ENCODE measurements at places on chromosomes 1 and 21. TPM values are rescaled to one million over a fixed set of nuclear protein-coding genes. Genes with fewer than 3 reads are reported as not detected.

Gene NR0B2
- total RNA-seq: not detected

Gene LAMC2
- total RNA-seq: 25.9 TPM

GRCh38 chr1:73205294-73205973 lies 923.1 kb upstream of the NEGR1 start:
- DNase-seq: no peak
- no peaks in the 10 kb centered on the region for H3K4me1 ChIP-seq
- no peaks in the 10 kb centered on the region for H3K27me3 ChIP-seq
- H3K36me3 ChIP-seq: no peaks in the 10 kb centered on the region
- no peak overlapping the region for H3K27ac ChIP-seq

DNA sequence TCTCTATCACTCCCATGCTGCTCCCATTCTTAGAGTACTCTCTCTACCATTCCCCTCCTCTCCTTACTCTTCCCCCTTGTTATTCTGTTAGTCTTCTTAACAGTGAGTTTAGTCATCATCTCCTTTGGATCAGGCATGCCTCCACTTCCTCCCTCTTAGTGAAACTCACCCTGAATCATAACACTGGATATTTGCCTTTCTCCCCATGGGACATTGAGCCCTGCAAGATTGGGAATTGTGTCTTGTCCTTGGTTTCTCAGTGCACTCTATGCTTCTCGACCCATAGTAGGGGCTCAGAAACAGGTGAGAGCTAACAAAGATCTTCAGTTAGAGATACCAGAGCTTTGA lies 68.3 kb upstream of the GCLM start:
- H3K27me3 ChIP-seq: no peaks in the 10 kb centered on the region
- no peaks in the 10 kb centered on the region for H3K36me3 ChIP-seq
- H3K4me3 ChIP-seq: no peak overlapping the region
- peaks cover 17% of the 10 kb centered on the region for H3K4me1 ChIP-seq

DNA sequence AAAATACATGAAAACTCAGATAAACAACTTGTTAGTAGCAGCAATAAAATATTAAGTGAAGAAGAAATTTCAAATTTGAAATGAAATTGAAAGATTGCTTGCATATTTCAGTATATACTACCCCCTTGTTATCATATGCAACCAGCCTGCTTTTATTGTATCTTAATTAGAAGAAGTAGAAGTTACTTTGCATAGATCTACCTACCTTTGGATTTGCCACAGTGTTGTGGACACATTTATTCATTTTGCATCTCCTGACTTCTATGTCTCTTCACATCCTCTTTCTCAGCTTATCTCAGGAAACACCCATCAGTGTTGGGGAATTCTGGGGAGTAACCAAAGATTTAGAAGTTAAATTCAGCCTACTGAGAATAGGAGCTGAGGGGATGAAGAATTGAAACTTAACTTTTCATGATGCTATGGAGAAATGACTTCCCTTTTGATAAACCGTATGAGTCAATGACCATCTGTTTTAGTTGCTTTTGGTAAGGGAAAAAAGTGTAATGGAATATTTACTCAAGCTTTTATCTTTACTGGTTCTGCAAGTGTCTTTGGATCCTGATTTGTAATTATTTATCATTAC lies 96.9 kb downstream of the RGL1 start:
- H3K36me3 ChIP-seq: peaks cover 6% of the 10 kb centered on the region
- no peaks in the 10 kb centered on the region for H3K27me3 ChIP-seq
- H3K4me1 ChIP-seq: no peaks in the 10 kb centered on the region
- H3K27ac ChIP-seq: no peak overlapping the region

Gene GSTM4
- 86.3 TPM for total RNA-seq

GRCh38 chr1:29786195-29786594 lies 549.9 kb downstream of the PTPRU start:
- peaks cover 11% of the 10 kb centered on the region for H3K27me3 ChIP-seq
- no peaks in the 10 kb centered on the region for H3K36me3 ChIP-seq
- no peak for DNase-seq

DNA sequence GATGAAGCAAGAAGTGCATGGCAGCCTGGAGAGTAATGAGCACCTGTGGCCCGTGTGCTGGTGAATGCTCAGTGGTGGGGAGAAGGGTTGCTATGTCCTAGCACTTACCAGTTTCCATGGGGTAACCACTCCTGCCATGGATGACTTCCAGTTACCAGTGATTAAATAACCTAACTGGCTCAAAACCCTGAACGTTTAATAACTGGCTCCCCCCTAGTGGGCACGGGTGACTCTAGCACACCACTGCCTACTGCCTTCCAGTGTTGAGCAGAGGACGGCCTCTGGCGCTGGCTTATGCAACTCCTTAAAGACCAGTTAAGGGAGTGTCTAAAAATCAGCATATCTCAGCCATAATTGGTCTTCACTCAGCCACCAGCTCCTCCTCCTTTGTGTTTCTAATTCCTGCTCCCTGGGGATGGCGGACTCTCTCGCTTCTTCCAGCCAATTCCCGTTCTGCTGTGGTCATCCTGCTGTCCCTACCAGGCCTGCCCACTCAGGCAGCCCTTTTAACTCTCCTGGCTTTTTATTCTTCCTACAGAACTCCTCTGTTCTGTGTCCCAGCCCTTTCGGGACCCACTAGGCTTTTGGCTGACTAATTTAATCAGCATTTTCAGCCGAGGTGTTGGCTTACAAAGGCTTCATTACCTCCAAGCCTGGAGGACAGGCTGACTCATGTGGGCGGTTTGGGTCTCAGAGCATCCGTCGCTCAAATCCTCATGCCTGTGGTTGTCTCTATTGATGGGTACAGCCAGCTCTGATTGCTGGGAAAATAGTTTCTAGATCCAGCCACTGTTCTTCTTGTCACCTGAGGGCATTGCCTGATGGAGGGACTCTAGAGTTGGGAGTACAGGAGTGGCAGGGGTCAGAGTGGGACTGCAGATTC lies 332.4 kb downstream of the CAMTA1 start:
- DNase-seq: no peak
- H3K4me1 ChIP-seq: no peaks in the 10 kb centered on the region
- H3K36me3 ChIP-seq: no peaks in the 10 kb centered on the region
- no peaks in the 10 kb centered on the region for H3K27me3 ChIP-seq

Gene RPE65
- not detected for total RNA-seq

Gene AMIGO1
- 0.60 TPM for total RNA-seq

GRCh38 chr1:165885305-165885694 lies 57.9 kb downstream of the UCK2 start:
- no peak overlapping the region for H3K27ac ChIP-seq
- no peak overlapping the region for H3K4me3 ChIP-seq
- peaks cover 23% of the 10 kb centered on the region for H3K4me1 ChIP-seq
- no peaks in the 10 kb centered on the region for H3K27me3 ChIP-seq
- no peaks in the 10 kb centered on the region for H3K36me3 ChIP-seq
- DNase-seq: no peak

Gene LCE1D
- not detected for total RNA-seq

- H3K27me3 ChIP-seq: peaks cover 6% of the 10 kb centered on the region
- H3K4me1 ChIP-seq: no peaks in the 10 kb centered on the region
- no peak overlapping the region for H3K27ac ChIP-seq
- no peak overlapping the region for H3K4me3 ChIP-seq
- no peaks in the 10 kb centered on the region for H3K36me3 ChIP-seq
Measured at GRCh38 chr1:201357636-201358348, 19.7 kb downstream of the TNNT2 start.

Gene PLPPR4
- total RNA-seq: 0.95 TPM
